Tibial nerve (tissue), 4 donors: ENCODE measurements at places on chromosomes 6 and 20. TPM values are rescaled to one million over a fixed set of nuclear protein-coding genes. Genes with fewer than 3 reads are reported as not detected.

TRIM40 gene
- total RNA-seq = not detected

FGD2 gene
- 48.8 TPM for total RNA-seq

SERAC1 gene
- 5.9 TPM for total RNA-seq

DNA sequence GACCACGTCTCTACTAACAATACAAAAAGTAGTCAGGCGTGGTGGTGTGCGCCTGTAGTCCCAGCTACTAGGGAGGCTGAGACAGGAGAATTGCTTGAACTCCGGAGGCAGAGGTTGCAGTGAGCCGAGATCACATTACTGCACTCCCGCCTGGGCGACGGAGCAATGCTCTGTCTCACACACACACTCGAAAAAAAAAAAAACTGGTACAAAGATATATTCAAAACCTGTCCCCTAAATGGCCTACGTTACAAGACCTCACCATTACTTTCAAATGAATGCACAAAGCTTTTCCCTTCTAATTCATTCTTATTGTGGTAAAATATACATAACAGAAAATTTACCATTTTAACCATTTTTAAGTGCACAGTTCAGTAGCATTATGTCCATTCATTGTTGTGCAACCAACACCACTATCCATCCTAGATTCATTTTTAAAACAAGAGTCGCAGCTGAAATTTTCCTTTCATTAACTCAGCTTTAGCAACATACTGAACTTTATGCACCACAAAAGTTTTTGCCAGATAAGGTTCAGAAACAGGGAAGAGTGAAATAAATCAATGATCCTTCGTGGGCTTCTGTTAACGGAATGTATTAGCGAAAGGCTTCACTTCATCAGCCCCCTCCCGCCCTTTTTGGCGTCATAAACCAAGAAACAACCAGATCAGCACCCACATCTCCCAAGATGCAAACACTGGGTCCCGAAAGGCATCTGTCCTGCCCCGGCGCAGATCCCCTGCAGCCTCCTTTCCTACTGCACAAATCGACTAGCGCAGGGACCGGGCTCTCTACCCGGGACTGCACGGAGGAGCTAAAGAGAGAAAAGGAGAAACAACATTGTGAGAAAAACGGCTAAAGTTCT is 825 bp upstream of the FAM135A start:
- no peak for DNase-seq
- no peaks in the 10 kb centered on the region for H3K27me3 ChIP-seq
- peaks cover 2% of the 10 kb centered on the region for H3K36me3 ChIP-seq
- peaks cover 28% of the 10 kb centered on the region for H3K4me1 ChIP-seq
- H3K4me3 ChIP-seq = peak overlapping the region; percentile 85

- no peaks in the 10 kb centered on the region for H3K27me3 ChIP-seq
- peaks cover 51% of the 10 kb centered on the region for H3K4me1 ChIP-seq
- H3K27ac ChIP-seq = no peak overlapping the region
- H3K4me3 ChIP-seq = no peak overlapping the region
- peaks cover 24% of the 10 kb centered on the region for H3K36me3 ChIP-seq
Measured at GRCh38 chr6:33784787-33785186, 4.1 kb downstream of the LEMD2 start.

DNA sequence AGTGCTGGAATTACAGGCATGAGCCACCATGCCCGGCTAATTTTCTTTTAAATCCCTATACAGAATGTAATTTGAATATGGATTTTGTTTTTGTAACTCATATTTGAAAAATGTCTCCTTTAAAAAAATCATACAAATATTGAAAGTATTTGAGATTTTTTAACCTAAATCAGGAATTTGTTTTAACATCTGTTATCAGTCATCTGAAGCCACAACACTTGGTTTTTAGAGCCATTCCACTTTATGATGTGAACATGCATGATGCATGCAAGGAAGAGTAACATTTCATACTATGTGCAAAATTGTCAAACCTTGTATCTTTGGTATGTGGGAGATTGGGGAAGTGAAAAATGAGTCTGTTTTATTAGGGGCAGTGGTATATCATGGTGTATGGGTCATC is 124.5 kb upstream of the AHI1 start:
- no peaks in the 10 kb centered on the region for H3K4me1 ChIP-seq
- no peak for DNase-seq
- H3K36me3 ChIP-seq = no peaks in the 10 kb centered on the region
- H3K27me3 ChIP-seq = no peaks in the 10 kb centered on the region
- no peak overlapping the region for H3K27ac ChIP-seq
- H3K4me3 ChIP-seq = no peak overlapping the region

- peak; percentile 48 for DNase-seq
- no peaks in the 10 kb centered on the region for H3K27me3 ChIP-seq
- H3K4me3 ChIP-seq = peak overlapping the region; percentile 91
- no peaks in the 10 kb centered on the region for H3K4me1 ChIP-seq
Measured at GRCh38 chr20:45933266-45934045, 1.0 kb upstream of the PCIF1 start.

- no peak for DNase-seq
- H3K27me3 ChIP-seq = no peaks in the 10 kb centered on the region
- H3K27ac ChIP-seq = no peak overlapping the region
Measured at GRCh38 chr6:109854541-109855308, 123.4 kb upstream of the GPR6 start.

- H3K27me3 ChIP-seq = no peaks in the 10 kb centered on the region
- no peaks in the 10 kb centered on the region for H3K36me3 ChIP-seq
- H3K4me1 ChIP-seq = peaks cover 26% of the 10 kb centered on the region
- H3K4me3 ChIP-seq = no peak overlapping the region
- no peak for DNase-seq
Measured at GRCh38 chr20:60113024-60113724, 155.0 kb downstream of the CDH26 start.

DNA sequence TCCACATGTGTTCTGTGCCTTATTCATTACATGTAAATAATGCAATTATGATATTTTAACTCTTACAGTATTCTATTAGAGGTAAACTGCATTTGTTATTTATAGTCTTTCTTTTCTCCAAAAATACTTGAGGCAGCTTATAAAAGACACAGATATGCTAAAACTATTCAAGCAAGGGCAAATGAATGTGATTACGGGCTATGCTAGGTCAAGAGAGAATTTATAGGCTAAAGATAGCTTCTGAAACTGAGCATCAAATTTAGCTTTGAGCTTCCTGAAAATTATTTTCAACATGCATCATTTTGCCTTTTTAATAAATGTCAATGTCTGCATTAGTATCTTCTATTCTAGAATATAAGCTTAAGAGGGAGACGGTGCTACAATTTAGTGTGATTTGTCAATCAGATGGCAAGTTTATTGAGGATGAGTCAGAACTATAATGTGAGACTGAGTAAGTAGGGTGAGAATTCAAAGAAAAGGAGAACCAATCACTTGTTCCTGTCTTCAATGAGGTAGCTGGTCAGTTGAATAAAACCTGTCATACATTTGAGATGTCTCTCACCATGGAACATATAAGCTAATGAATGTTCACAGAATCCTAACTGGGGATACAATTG is 669.4 kb upstream of the CITED2 start:
- DNase-seq = no peak
- H3K4me1 ChIP-seq = peaks cover 6% of the 10 kb centered on the region
- no peak overlapping the region for H3K4me3 ChIP-seq
- no peak overlapping the region for H3K27ac ChIP-seq
- no peaks in the 10 kb centered on the region for H3K27me3 ChIP-seq

GRCh38 chr6:15017261-15017660 is 228.6 kb upstream of the JARID2 start:
- peaks cover 9% of the 10 kb centered on the region for H3K4me1 ChIP-seq
- no peaks in the 10 kb centered on the region for H3K36me3 ChIP-seq
- no peak overlapping the region for H3K4me3 ChIP-seq
- H3K27me3 ChIP-seq = no peaks in the 10 kb centered on the region
- DNase-seq = no peak

DNA sequence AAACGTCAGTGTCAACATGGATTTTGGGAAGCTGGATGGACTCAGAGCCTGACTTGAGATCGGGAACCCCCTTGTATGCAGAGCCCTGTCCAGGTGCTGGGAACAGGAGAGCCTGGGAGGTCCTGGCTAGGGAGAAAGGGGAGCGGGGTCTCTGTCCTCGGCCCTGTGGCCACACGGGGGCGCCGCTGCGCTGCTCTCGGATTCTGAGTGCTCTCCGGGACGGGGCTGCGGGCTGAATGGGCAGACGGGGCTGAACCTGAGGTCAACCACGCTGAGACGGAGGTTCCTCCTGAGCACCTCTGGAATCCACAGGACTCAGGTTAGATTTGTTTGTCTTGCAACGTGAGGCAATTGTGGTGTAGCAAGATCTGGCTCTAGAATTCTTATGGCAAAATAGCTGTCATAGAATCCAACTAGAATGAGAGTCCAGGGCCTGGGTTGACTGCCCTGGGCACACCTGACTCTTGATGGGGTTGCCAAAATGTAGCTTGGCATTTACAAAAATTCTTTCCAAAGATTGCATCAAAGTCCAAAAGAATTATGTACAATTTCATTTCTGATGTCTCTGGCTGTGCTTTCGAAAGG is 20.6 kb upstream of the HLA-F start:
- H3K27ac ChIP-seq = no peak overlapping the region
- H3K36me3 ChIP-seq = no peaks in the 10 kb centered on the region
- no peaks in the 10 kb centered on the region for H3K27me3 ChIP-seq
- DNase-seq = no peak
- H3K4me3 ChIP-seq = no peak overlapping the region
